Suppressor macrophage treated with lipopolysaccharide for 1 hour (primary cell): ENCODE measurements at places on chromosomes 11 and 22.
A peak's percentile ranks its signal among the peaks of the same experiment; 100 is the strongest.

- peak; percentile 59 for DNase-seq
Observed at GRCh38 chr11:109864151-109864661, 229.0 kb upstream of the ZC3H12C start.

- no peak for DNase-seq
Observed at GRCh38 chr11:126544108-126545056, 188.9 kb downstream of the ST3GAL4 start.

GRCh38 chr22:19641983-19642451 lies 72.3 kb upstream of the SEPTIN5 start:
- no peak for DNase-seq

- no peak for DNase-seq
Observed at GRCh38 chr11:109140857-109141515, 281.0 kb upstream of the C11orf87 start.

- DNase-seq, result peak; percentile 62
Observed at GRCh38 chr11:65576232-65576866, 496 bp downstream of the EHBP1L1 start.

GRCh38 chr11:4887591-4887990 lies 5.9 kb downstream of the OR51T1 start:
- DNase-seq, result no peak

DNA sequence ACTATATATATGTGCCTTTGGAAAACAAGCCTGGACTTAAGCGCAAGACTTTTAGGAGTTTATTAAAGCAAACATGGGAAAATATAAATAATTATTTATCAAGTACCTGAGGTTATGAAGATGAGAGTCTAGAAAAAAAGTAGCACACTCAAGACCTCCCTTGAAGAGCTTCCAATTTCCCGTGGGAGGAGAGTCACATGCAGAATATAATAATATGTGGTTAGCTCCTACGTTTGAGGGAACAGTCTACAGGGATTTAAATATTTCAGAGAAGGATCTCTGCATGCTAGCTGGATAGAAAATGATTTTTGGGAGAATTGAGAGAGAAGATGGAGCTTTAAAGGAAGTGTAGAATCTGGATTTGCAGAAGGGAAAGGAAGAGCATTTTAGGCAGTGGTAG lies 183.8 kb downstream of the SWAP70 start:
- DNase-seq, result no peak

GRCh38 chr11:116727990-116728389 lies 44.8 kb downstream of the BUD13 start:
- no peak for DNase-seq

GRCh38 chr22:40547729-40548143 lies 88.8 kb downstream of the MRTFA start:
- no peak for DNase-seq

DNA sequence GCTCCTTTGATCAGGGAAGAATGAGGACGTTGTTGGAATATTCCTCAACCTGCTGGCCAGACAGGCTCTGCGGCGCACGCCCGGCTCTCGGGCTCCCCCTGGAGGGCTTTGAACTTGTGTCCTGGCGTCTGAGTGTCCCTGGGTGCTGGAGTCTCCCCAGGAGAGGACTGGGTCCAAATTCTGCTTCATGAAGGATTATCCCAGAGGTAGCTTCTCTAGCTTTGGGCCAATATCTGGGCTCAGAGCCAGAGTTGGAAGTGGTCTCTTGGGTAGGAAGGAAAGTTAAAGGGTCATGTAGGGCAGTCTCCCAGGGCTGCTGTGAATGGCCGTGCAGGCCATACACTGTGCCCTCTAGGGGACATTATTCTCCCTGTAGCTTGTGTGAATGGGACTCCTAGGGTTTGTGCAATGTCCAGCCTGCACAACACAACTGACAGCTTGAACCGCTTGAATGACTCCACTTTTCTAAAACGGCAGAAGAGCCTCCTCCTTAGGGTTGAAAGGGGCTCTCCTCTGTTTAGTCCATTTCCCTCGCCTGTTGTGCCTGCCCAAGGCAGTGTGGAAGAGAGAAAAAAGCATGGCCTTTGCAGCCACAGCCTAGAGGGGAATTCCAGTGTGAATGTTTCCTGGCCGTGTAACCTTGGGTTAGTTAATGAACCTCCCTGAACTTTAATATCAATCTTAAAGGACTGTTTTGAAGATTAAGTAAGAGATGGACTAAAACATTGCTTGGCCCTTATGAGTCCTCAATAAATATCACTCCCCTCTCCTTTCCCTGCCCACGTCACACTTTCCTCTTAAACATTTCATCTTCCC lies 111.2 kb upstream of the THY1 start:
- DNase-seq, result peak; percentile 82

GRCh38 chr11:65102142-65103095 lies 6.4 kb downstream of the VPS51 start:
- DNase-seq, result no peak

DNA sequence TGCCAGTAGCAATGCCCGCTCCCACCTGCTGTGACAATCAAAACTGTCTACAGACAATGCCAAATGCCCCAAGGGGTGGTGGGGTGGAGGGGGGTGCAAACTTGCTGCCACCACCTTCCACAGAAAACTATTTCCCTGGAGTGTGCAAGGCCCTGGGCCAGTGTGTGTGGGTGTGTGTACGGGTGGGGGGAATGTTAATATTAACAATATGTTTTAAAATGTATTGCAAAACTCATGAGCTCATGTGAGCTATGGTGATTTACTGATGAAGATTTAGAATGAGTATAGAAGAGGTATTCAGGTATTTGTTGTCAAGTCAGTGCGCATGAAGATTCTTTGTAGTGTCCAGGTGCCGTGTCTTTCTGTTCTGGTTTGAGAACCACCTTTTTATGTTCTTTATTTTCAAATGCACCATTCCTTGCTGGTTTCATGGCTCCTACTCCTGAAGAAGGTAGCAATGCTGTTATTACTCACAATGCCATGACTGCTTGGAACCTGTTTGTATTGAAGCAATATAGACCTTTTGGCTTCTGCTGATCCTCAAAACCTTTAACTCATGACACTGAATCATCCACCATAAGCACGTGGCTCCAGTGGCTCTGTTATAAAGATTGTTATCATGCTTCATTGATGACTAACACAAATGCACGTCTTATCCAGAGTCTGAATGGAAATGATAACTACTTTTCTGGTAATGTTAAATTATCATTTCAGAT lies 29.9 kb upstream of the AQP11 start:
- DNase-seq, result no peak

DNA sequence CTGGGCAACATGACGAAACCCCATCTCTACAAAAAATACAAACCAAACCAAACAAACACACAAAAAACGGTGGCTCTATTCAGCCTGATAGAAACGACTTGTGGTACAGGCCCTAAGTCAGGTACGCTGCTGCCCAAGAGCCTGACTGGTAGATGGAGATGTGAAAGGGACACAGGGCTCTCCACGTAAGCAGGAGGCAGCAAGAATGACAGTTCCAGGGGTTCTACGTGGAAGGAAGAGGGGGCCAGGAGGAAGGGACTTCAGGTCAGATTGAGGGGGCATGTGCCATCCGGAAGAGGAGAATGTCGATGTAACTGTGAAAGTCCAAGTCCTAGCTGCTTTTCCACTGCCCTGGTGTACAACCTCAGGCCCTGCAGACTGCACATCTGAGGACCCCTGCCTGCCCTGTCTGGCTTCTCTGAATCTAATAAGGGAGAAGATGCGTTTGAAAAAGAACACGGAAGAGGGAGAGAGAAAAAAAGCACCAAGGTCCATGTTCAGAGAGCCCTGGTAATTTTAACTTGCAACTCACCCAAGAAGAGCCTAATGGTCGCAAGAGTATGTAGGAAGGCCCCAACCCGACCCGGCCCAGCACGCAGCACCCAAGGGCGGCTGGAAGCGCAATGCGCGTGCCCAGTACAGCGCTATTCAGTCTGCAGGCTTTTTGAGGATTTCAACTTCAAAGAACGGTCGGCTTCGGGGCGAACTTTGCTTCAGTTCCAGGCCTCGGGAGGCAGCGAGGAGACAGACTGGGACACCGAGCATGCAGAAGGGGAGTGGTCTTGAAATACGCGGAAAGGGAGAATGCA lies 909 bp upstream of the ZNRD2 start:
- DNase-seq, result no peak

DNA sequence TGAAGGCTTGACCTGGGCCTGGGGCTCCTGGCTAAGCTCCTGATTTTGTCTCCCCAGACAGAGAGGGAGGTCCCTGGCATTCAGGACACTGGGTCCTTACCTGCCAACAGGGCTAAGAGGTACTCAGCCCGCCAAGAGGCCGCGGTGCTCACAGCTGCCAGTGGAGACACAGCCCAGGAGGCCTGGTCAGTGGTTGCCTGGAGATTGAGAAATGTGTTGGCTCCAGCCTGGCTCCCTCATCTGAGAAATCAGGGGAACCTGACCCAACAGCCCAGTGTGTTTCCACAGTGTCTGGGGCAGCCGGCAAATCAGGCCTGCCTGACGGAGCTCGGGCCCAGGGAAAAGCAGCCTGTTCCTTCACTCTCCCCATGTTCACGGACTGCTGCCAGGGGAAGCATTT lies 79.4 kb upstream of the NAV2 start:
- DNase-seq, result no peak

GRCh38 chr11:67001332-67001731 lies 21.6 kb upstream of the SYT12 start:
- no peak for DNase-seq

- DNase-seq, result no peak
Observed at GRCh38 chr11:62410972-62411371, 7.9 kb upstream of the SCGB1A1 start.

DNA sequence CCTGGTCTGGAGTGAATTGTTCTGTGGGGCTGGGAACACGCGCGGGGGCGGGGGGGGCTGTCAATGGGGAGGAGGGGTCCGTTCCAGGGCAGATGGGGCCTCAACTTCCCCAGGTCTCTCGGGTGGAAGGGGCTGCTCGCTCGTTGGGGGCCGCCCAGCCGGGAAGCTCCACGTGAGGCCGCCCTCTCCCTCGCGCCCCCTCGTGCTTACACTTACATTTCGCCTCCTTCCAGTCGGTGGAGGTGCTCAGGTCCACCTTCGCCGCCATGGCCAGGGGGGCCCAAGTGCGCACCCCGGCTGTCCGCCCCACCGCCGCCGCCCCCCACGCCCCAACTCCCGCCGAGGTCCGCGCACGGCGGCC lies 452 bp downstream of the MACROD1 start:
- DNase-seq, result no peak

- DNase-seq, result no peak
Observed at GRCh38 chr11:79165908-79166307, 274.9 kb downstream of the TENM4 start.

DNA sequence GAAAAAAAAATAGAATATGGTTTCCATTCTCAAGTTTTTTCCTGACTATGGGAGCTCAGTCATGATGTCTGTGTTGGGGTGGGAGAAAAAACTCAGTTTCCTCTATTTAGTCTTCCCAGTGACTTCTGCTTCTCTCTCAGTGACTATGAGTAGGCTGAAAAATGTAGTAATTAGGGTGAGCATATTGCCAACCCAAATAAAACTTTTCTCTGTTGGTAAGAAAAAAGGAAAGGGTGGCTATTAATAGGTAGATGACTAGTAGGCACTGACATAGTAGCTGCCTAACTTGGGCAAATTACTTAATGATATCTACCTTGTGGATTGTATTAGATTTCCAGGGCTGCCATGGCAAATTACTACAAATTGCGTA lies 34.2 kb upstream of the BIRC3 start:
- DNase-seq, result peak; percentile 92

DNA sequence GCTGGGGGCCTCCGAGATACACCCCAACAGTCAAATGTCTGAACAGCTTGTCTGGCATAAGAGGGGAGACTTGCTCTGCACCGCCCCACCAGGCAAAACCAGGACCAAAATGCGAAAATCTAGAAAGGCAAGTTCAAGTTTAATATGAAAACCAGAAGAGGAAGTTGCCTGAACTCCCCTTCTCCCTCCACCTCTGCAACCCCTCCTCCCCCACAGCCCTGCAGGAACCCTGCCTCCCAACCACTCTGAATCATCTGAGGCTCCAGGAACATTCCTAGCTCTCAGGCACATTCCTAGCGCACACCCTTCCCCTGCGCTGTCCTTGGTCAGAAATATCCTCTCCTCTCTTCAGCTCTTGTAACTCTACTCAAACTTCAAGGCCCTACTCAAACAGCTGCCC lies 36.7 kb downstream of the ISX start:
- DNase-seq, result no peak

DNA sequence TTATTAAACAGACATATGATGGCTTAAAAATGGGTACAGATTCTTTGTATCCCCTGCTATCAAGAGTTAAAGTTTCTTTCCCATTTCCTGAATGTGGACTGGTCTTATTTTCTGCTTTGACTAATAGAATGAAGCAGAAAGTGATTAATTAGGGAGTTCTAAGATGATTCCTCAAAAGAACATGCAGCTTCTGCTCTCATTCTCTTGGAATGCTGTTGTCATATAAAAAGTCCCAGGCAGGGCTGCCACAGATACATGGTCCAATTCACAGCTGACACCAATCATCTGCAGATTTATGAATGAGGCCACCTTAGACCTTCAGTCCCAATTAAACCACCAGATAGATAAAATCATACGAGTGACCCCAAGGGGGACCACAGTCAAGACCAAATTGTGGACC lies 844.5 kb upstream of the RAG2 start:
- DNase-seq, result no peak

DNA sequence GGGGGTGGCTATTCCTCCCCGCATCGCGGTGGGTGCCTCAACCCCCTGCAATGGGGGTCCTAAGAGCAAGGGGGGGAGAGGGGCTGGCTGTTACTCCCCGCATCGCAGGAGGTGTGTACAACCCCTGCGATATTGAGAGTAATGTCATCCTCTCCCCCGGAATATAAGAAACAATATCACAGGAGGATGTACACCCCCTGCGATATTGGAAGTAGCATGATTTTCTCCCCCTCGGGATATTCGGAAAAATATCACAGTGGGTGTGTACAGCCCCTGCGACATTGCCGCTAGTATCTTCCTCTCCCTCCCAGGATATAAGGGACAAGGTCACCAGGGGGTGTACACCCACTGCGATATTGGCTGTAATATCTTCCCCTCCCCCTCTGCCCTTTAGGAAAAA lies 22.5 kb upstream of the APOL5 start:
- DNase-seq, result no peak

DNA sequence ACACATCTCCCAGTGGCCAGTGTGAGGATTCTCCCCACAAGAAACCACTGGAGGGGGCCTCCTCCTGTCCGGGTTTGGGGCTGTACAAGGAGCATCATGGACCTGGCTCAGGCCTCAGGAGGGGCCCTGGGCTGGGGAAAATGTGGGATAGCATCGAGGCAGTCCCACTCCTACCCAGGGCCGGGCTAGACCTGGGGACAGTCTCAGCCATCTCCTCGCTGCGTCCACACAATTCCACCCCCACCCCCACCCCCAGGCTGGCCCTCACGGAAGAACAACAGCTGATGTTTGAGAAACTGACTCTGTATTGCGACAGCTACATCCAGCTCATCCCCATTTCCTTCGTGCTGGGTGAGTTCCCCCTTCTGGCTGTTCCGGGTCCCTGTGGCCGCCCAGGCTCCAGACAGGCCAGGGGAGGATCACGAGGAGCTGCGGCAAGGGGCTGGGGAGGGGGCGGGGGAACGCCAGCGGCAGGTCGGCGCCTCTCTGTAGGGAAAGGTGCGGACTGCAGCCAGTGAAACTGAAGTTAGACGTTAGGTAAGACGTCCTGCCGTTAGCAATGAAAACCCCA lies 4.8 kb downstream of the BEST1 start:
- DNase-seq, result peak; percentile 92

GRCh38 chr11:10418950-10419310 lies 36.1 kb upstream of the AMPD3 start:
- no peak for DNase-seq
